ENCODE measurements at places on chromosomes 11 and 22. TPM values are rescaled to one million over a fixed set of nuclear protein-coding genes. Genes with fewer than 3 reads are reported as not detected.

DNA sequence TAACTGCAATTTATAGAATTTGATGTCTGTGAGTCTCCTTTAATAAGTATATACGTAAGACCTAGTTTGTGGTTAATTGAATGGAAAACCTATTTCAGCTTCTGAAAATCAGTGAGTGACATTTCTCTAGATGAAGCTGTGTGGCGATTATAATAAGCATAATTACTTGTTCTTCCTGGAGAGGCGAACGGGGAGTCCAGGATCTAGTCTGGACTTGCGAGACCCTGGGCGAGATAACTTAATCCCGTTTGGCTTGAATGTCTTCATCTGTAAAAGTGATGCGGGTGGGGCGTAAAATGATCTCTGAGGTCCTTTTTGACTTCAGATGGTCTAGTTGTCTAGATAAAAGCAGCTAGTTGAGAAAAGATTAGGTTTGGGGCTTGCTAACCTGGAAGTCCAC, 1.1 kb downstream of the PRRG4 start:
- DNase-seq = no peak

GRCh38 chr11:44743959-44744557, 17.3 kb downstream of the TSPAN18 start:
- DNase-seq = no peak

DNA sequence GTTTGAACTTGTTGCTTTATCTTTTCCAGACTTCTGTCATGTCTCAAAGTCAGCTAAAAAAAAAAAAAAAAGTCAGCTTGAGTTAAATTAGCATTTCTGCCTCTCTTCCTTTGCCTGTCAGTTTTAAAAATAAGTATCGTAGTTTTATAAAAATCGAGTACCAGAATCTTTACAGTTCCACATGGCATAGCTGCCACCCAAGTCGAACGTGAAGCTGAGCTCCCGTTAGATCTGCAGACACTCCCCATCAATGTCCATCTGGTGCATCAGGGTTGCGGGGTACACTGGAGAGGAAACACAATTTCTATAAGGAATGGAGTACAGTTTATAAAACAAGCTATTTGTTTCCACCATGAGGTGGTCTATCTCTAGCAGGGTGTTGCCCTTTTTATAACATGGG, 41.0 kb upstream of the CCND1 start:
- no peak for DNase-seq

DNA sequence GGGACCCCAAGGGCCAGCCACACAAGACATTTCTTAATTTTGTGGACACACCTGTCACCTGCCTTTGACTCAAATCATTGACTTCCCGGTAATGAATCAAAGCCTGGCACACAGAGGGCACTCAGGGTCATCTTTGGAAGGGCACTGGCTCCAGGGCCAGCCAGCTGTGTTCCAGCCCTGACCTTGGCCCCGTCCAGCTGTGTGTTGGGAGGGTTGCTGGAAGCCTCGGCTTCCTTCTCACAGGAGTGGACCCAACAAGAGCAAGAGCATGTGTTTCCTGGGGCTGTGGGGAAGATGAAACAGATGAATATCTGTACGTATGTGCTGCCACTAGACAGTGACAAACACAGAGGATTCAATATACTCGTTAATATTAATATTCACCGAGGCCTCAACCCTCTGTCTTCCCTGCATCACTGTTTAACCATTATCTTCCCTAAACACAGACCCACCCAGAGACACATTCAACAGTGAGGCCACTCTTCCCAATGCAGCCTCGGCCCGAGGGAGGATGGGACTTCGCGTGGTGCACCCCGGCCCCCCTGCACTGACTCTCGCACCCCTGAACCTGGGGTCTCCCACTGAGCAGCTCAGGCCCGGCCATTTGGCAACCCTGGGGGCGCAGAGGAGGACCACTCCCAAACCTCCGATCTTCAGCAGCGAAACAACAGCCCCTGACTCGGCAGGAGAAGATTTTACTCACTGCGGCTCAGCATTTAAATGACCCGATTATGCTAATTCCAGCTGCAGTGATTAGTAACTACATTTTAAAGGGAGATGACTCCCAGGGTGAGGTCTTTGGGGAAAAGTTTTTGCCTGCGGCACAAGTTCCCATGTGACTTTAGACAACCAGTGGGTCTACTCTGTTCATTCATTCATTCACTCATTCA, 45.7 kb downstream of the PHF21B start:
- DNase-seq = no peak

- no peak for DNase-seq
Observed at GRCh38 chr11:75236062-75236461, 4.5 kb upstream of the TPBGL start.

DNA sequence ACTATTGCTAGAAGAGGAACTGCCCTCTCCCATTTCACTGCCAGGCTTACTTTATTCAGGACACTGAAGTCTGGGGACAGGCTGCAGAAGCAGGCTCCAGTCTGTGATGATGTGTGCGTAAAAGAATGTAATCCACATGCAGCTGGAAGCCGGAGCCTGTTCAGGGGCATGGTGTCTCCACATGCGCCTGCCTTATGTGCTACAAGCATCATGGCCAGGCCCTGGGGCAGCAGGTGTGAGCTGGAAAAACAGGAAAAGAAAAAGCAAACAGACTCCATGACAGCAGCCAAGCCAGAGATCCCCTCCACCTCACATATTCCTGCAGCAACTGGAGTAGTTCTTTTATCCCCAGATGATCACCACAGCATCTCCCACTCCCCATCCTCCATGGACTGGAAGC, 33.4 kb downstream of the ARFGAP2 start:
- no peak for DNase-seq

ZDHHC13 gene
- 19.0 TPM for total RNA-seq

FGF3 gene
- total RNA-seq = not detected

ADORA2A gene
- total RNA-seq = 7.2 TPM

MFRP gene
- total RNA-seq = not detected

All from type B pancreatic cell (in vitro differentiated cells).